ENCODE measurements at places on chromosomes 2 and 18.
A peak's percentile ranks its signal among the peaks of the same experiment; 100 is the strongest.

- DNase-seq: no peak
Measured at GRCh38 chr2:237254911-237255578, 158.9 kb downstream of the COL6A3 start.

- DNase-seq: no peak
Measured at GRCh38 chr2:65411056-65411795, 21.2 kb downstream of the SPRED2 start.

GRCh38 chr2:200689115-200689514, 103.3 kb downstream of the AOX1 start:
- DNase-seq: no peak

GRCh38 chr18:40437517-40437916, 1517.5 kb upstream of the PIK3C3 start:
- no peak for DNase-seq

- no peak for DNase-seq
Measured at GRCh38 chr2:73000808-73001570, 70.5 kb downstream of the SFXN5 start.

DNA sequence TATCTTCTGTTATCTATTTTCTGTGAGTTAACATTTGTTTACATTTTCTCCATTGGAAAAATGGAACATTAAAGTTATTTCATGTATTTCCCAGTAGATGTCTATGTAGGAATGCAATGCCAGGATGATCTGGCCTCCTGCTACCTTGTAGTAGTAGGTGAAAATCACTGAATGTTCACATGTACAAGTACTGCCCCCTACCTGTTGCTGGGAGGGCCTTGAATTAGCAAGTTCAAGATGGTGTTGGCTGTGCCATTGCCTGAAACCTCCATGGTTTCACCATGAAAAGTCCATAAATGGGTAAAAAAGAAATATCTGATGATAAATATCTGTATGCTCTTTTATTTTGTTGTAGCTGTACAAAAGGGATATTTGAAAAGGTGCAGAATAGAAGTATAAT, 30.7 kb downstream of the XRCC5 start:
- DNase-seq: no peak

- DNase-seq: no peak
Measured at GRCh38 chr2:223148516-223148915, 96.5 kb downstream of the KCNE4 start.

DNA sequence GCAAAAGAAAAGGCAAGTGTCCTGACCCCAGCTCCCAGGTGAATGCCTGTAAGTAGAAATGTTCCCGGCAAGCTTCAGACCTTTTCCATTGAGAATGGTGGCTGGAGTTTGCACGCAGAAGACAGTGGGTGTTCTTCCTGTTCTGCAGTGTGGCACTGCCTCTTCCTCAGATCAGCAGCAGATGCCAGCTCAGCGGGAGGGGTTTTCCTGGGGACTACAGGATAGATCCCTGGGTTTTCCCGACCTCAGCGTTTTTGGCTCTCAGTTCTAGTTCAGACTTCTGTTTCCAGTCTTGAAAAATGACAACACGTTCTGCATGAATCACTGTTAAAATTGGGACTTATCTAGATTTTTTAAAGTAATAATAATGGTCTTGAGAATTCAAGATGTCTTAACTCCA, 39.2 kb downstream of the GRHL1 start:
- DNase-seq: no peak

GRCh38 chr2:133788386-133788785, 220.1 kb upstream of the NCKAP5 start:
- no peak for DNase-seq

DNA sequence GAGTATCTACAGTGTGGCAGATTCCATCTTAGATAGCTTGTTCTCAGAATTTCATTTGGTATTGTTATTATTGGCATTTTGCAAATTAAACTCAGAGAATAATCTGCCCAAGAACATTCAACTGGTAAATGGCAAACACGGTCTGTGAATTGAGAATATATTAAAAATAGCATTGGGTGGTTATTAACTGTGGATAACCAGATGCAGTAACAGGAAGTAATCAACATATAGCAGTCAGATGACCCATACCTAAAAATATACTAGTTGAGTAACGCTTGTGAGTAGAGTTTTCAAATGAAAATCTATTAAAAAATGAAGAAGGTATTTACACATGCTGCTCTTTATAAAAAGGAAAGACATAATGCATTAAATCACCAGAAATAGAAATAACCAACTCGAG, 129.5 kb downstream of the ZNF804A start:
- DNase-seq: no peak

- DNase-seq: no peak
Measured at GRCh38 chr2:3113769-3114168, 263.8 kb downstream of the EIPR1 start.

- no peak for DNase-seq
Measured at GRCh38 chr18:26287644-26288043, 61.4 kb downstream of the TAF4B start.

DNA sequence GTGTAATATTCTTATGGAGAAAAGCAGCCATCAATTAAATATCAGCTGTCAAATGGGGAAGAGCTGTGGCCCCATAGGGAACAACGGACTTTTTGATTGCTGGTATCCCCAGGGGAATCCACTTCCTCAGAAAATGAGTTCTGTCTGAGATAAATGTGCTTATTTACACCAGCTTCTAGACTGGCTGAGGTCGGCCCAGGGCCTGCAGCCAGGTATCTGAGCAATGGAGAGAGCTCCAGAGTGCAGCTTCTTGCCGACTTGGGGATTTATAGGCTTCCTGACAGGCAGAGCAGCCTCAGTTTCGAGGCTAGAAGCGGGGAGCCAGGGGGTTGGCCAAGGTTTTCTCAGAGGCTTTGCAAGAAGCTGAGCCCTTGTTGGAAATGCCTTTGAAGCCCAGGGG, 67.2 kb downstream of the MCFD2 start:
- DNase-seq: no peak

DNA sequence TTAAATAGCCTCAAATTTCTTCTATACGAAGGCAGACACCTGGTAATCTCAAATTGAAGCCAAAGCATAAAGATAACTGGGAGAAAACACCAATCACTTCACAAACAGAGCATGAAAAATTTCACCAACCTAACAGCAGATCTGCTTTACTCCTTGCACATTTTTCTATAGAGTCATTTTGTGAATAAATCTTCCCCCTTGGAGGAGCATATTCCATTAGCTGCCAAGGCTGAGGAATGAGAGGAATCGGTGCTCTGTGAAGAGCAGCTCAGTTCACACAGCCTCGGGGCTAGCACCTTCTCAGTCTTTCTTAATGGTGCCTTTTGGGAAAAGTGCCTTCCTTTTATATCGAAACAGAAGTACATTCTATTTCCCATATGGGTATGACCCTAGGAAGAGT, 1313.7 kb upstream of the NRXN1 start:
- DNase-seq: no peak

DNA sequence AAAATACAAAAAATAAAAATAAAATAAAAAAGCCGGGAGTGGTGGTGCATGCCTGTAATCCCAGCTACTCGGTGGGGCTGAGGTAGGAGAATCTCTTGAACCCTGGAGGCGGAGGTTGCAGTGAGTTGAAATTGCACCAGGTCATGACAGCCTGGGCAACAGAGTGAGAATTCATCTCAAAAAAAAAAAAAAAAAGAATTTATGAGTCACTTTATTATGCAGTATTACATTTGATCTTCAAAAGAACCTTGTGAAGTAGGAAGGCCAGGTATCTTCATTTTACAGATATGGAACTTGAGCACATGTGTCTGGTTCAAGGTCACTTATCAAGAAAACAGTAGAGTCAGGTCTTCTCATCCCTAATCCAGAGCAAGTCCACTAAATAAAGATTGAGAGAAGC, 459.4 kb upstream of the HNRNPA3 start:
- DNase-seq: no peak

DNA sequence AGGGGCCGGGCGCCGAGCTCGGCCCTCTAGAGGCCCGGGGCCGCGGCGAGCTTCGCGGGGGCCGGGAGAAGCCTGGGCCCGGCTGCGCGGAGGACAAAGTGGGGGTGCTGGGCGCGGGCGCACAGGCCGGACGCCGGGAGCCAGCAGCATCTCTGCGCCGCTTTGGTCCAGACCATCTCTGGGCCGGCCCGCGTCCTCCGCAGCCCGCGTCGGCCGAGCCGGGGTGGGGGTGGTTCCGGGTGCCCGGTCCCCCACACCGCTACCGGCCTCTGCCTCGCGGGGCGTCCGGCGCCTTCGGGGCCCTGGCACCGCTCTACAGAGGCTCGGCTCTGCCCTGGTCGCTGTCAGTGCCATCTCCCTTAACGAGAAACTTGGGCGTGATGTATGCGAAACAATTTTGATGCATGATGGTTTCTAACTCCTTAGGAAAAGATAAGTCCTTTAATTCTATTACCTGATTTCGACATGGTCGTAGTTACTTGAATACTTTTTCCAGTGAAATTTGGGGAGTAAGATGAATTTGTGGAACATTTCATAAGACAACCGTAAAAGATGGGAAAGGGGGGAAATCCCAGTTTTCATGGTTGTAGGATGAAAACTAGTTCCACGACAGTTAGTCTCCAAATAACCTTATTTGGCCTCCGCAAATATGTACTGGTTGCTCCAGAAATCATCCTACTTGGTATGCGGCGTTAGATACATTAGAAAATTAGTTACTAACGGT, 562 bp downstream of the TWSG1 start:
- peak; percentile 30 for DNase-seq

GRCh38 chr2:118604371-118604770, 243.1 kb downstream of the EN1 start:
- no peak for DNase-seq

- DNase-seq: no peak
Measured at GRCh38 chr2:31067259-31067658, 71.0 kb downstream of the GALNT14 start.

DNA sequence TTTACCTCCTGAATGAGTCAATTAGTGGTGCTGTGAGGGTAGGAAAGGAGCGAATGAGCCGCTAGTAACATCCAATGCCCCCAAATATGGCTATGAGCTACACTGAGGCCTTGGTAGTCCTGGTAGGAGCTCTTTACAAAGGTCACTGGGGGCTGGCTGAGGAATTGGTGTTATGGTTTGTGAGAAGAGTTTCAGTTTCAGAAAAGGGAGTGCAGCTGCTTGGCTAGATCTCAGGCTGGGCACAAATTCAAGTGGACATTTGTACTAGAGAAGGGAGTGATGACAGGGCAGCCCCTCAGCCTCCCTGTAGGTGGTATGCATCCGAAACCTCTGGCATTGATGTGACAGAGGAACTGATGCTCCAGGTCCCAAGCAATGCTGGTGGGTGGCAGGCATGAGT, 13.9 kb upstream of the PAIP2B start:
- no peak for DNase-seq

DNA sequence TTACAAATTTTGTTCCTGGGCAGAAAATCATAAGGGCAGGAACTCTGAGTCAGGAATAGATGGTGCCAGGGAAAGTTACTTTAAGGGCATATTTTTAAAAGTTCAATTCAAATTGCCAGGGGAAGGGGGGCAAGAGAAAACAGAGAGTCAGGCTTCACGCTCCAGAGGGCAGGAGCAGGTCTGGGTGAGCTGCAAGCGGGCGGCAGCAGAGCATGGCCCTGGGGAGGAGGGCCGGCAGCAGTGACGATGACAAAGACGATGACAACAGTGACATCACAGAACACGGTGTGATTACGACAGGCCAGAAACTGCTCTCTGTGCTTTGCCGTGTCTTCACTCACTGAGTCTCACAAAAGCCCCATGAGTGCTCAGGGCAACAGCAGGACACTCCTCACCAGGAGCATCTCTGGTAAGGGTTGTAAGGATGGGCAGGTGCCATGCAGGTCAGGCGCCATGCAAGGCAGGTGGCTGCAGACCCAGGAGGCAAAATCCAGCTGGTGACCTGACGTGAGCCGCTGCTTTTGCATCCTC, 23.3 kb downstream of the CHST10 start:
- no peak for DNase-seq

DNA sequence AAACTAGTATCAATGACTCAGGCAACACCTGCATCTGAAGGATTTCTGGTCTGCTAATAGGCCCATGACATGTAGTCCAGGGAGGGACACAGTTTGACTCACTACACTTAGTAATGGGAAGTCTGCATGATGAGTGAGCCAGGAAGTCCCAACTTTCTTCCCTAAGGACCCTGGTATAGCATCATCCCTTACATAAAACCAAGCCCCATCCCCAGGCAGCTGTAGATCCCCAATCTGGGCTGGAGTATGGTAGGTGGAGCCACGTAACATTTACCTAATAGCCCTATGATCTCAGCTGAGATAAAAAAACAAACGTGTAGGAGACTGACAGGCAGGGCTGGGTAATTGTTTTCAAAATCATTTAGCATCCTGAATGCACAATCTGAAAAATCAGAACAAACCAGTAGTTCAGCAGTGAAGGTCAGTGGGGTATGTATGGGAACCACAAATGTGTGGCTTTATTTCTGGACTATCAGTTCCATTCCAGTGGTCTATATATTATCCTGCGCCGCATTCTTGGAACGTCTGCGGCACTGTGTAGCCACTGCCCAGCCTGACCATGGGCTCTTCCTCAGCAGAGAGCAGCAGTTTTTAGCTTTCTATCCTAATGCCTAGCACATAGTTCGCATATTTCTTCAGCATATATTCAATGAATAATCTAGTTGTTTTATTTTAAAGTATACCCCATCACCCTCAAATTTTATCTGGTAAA, 33.5 kb downstream of the EPB41L3 start:
- no peak for DNase-seq

GRCh38 chr18:74529811-74530583, 4.3 kb upstream of the CNDP1 start:
- no peak for DNase-seq

DNA sequence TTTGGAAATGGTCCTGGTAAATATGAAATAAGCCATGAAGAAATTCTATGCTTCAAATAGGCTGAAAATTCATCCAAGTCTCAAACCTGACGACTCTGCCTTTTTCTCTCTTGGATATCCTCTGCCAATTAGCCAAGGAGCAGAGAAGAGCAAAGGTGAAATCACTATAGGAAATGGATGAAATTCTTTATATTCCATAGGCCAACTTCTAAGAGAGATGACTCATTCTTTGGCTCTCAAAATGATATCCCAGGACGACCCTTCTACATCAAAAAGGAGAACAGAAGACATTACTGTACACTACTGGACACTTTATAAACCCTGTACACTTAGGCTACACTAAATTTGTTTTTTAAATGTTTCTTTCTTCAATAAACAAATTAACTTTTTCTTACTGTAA, 22.7 kb downstream of the PDE1A start:
- no peak for DNase-seq

Data from activated gamma-delta T cell treated with Interleukin-2 at 50 U/mL for 16 hours (primary cell).